ENCODE measurements at places on chromosomes 12 and 14.

- DNase-seq = peak; percentile 58
Observed at GRCh38 chr12:53102883-53103807, at the start of gene SOAT2. SOAT2 (plus strand) TSS chr12:53103486; CDS start chr12:53103578, 92 bp downstream.

DNA sequence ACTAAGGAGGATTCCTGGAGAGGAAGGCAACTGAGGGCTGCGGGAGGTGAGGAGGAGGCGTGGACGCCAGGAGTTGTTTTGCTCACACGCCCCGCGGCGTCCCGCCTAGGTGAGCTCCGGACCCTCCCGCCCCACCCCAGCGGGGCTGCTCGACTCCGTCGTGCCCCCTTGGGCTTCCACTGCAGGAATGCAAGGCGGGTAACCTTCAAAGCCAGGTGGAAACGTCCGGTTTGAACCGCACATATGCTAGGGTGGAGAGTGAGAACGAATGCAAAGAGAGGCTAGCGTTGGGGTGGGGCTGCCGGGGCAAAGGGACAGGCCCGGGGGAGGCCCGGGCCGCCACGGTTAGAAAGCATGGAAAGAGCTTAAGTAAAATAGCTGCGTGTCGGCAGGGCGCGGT is 5.4 kb upstream of the DPPA3 start:
- DNase-seq = no peak

GRCh38 chr12:7346551-7347225 is 42.8 kb downstream of the ACSM4 start:
- no peak for DNase-seq

DNA sequence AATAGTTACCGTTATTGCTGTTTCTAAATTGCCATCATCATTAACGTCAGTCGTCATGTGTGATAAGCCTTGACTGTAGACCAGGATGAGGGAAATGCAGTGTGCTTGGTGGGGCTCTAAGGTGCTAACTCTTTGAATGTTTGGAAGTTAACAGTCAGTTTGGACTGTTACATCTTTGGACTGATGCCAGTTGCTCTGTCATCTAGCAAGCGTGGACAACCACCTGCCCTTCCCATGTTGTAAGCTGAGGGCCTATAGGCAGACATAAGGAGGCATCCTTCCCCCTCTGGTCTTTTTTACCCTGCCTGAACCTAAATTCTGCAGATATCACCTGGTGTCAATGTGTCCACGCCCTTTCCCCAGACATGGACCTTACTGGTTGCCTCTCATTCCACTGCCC is 94.4 kb downstream of the PPP2R5C start:
- DNase-seq = no peak

DNA sequence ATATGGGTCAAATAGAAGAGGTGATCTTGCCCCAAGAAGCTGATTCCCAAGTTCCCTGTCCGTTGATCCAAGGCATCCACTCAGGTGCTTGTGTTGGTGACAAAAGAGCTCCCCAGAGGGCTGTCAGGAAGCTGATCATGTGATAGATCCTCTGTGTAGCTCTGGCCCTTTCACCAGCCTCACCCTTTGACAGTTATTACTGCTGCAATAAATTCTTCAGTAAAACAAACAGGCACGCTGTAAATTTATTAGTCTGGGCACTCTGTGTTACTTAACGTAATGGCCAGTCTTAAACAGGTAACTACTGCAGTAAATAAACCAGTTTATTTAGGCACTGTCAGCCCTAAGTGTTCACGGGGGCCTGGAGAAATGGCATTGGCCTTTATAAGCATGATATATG is 473.9 kb downstream of the BCL11B start:
- DNase-seq = no peak

DNA sequence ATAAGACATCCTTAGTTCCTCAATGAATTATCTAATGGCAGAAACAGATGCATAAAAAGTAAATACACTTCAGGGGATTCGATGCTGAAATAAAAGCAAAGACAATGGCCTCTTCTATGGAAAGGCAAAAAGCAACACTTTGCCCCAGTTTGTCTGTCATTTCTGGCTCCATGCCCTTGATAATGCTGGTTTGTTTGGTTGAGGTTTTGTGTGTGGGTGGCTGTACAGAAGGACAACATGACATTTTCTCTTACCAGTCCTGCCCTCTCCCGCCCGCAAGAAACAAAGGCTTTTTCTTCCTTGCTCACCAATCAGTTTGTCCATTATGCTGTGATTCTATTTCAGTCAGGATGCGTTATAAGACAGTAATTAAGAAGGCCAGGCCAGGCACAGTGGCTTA is 18.1 kb upstream of the WDR89 start:
- no peak for DNase-seq

Measured in CD4-positive, alpha-beta T cell treated with Interleukin-21 for 1 hour (primary cell).